ENCODE measurements at places on chromosomes 13 and 19.
A peak's percentile ranks its signal among the peaks of the same experiment; 100 is the strongest.

DNA sequence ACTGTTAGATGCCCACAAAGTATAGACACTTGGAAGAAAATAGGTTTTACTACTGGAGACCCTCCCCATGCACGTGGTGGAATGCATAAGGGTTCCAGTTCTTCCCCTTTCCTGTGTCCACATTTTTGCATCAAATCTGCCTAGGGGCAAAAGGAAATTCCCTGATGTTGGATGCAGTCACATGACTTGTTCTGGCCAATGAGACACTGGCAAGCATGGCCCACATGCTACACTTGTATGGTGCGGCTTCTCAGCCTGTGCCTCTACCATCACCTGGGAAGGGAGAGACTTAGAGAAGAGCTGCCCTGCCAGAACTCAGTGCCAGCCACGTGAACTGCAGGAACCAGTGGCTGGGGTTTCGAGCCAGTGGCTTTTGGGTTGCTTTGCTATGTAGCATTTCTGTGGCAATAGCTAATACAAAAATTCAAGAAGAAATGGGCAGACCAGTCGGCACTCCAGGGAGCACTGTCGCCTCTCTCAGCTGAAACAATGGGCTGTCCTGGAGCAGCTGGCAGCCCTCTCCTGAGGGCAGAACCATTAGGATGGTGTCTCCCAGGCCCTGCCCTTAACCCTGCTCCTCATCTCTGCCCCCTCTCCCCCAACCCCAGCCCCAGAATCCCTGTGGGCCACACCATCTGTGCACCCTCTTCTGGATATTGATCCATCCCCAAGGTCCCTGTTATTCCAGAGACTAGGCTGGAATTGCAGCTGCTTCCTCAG is 634.0 kb downstream of the UQCRFS1 start:
- no peak for DNase-seq

- no peak for DNase-seq
Observed at GRCh38 chr13:52034616-52035226, 10.2 kb downstream of the UTP14C start.

DNA sequence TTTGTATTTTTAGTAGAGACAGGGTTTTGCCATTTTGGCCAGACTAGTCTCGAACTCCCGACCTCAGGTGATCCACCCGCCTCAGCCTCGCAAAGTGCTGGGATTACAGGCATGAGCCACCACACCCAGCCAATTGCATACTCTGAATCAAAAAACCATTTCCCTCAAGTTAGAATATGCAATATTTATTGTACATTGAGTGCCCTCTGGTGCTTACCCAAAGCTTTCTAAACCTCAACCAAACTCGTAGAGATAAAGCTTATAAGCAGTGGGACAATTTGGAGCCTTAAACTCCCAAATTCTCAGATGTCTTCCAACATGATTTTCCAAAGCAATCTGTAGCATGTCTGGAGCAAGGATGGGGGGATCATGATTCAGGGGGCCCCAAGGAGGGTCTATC is 22.4 kb downstream of the RFXAP start:
- DNase-seq = no peak

GRCh38 chr13:27174766-27175455 is 3.3 kb upstream of the USP12 start:
- no peak for DNase-seq

DNA sequence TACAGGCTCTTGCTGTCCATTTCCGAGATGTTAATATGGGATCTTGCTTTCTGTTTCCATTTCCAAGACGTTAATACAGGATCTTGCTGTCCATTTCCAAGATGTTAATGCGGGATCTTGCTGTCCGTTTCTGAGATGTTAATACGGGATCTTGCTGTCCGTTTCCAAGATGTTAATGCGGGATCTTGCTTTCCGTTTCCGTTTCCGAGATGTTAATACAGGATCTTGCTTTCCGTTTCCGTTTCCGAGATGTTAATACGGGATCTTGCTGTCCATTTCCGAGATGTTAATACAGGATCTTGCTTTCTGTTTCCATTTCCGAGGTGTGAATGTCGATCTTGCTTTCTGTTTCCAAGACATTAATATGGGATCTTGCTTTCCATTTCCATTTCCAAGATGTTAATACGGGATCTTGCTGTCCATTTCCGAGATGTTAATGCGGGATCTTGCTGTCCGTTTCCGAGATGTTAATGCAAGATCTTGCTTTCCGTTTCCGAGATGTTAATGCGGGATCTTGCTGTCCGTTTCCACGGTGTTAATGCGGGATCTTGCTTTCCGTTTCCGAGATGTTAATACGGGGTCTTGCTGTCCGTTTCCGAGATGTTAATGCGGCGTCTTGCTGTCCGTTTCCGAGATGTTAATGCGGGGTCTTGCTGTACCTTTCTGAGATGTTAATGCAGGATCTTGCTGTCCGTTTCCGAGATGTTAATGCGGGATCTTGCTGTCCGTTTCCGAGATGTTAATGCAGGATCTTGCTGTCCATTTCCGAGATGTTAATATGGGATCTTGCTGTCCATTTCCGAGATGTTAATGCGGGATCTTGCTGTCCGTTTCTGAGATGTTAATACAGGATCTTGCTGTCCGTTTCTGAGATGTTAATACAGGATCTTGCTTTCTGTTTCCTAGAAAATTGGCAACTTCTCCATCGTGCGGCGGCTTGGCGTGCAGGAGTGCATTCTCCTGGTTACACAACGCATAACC is 38.3 kb downstream of the PEX11G start:
- no peak for DNase-seq

DNA sequence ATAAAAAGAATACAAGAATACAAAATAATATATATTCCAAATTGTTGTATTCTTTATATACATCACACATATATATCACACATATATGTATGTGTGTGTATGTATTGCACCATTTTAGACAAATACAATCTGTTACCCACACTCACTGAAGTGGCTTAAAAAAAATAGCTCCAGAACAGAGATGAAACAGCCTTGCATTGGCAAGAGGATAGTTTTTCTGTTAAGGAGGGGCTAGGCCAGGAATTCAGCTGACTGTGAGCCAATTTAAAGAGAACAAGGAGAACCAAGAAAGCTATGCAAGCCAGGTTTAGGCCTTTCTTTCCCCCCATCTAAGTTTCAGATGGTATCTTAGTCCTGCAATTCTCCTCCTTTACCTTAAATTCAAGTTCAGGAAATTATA is 257.5 kb downstream of the MZT1 start:
- no peak for DNase-seq

DNA sequence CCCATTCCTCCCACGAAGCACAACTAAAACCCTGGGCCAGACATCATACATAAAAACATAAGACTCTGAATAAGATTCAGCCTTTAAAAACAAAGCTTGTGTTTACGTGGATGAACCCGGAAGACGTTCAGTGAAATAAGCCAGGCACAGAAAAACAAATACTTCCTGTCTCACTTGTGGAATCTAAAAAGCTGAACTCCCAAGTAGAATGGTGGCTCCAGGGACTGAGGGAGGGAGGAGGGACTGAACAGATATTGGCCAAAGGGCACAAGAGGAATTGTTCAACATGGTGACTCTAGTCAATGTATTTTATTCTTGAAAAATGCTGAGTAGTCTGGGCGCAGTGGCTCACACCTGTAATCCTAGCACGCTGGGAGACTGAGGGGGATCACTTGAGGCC is 35.7 kb upstream of the TPM4 start:
- DNase-seq = no peak

DNA sequence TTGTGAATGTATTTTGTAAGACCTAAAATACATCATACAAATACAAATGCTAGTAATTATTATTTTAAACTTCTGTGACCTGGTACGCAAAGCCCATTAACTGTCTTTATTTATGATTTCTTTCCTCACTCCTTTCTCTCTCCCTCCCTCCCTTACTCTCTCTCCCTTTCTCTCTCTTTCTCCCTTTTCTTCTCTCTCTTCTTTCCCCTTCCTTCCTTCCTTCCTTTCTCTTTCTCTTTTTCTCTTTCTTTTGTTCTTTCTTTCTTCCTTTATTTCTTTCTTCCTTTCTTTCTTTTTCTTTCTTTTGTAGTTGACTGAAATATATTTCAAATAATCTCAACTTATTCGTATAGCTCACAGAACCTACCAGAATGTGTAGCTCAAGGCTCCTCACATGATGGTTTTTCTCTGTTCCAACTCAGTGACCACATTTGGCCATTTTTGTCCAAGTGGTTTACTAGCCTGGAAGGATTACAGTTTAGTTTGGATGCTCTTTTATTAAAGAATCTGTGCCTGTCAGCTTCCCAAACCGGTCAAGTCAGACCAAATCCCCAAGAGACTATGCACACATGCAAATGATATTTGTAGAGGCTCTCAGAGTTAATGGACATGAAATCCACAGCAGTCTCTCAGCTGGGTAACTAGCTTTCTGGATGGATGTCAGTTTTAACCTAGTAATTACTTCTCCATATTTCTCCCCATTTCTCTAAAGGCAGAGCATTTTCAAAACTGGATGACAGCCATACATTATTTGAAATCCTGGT is 71.7 kb downstream of the POSTN start:
- no peak for DNase-seq

- no peak for DNase-seq
Observed at GRCh38 chr13:51996641-51997040, 14.6 kb downstream of the ATP7B start.

GRCh38 chr13:106098778-106099177 is 436.7 kb downstream of the EFNB2 start:
- DNase-seq = no peak

DNA sequence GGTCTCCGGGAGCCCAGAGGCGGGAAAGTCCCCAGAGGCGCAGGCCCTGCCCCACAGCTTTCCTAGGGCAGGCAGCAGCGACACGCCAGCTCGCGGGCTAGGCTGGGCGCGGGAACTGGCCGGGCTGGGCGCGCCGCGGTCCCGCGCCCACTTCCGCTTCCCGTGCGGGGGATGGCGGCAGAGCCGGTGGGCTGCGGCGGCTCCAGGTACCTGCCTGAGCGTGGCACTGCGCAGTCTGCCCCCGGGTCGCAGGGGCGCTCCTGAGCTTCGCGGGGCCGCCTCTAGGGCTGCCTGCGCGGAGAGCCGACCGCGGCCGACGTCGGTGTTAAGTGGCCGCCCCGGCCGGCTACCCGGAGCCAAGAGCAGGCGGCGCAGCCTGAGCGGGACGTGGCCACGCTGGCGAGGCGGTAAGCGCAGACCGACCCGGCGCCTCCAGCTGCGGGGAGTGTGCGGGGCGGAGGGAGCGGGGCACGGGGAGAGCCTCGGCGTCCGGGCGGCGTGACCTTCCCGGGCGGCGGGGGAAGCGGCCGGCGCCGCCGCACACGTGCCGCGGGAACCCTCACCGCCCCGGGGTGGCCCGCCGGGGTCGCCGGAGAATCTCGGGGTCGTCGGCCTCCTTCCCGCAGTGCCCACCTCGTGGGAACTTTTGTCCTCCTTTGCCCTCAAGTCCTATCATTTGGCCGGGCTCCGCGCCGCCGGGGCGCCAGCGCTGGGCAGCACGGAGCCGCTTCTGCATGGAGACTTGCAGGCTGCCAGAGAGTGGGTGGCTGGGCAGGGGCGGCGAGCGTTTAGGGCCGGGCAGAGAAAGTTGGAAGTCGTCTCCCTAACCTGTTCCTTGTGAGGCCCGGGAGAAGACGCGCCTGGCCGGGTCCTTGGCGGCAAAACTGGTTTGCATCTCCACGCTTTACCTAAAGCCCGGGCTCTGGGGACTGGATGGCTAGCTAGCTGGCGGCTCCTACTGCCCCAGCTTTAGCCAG is 31.4 kb upstream of the MPHOSPH8 start:
- DNase-seq = peak; percentile 87
